ENCODE measurements at places on chromosomes 3 and 15. TPM values are rescaled to one million over a fixed set of nuclear protein-coding genes. Genes with fewer than 3 reads are reported as not detected.

- H3K27me3 ChIP-seq = no peaks in the 10 kb centered on the region
- no peaks in the 10 kb centered on the region for H3K36me3 ChIP-seq
- no peak overlapping the region for H3K27ac ChIP-seq
- no peak overlapping the region for H3K4me3 ChIP-seq
- no peak for DNase-seq
- no peaks in the 10 kb centered on the region for H3K4me1 ChIP-seq
Observed at GRCh38 chr3:156395961-156396710, 158.8 kb downstream of the SSR3 start.

GRCh38 chr3:46883054-46883829 is 5.7 kb downstream of the PTH1R start:
- no peak for DNase-seq
- no peaks in the 10 kb centered on the region for H3K36me3 ChIP-seq
- peak overlapping the region; percentile 74 for H3K4me3 ChIP-seq
- H3K27me3 ChIP-seq = peaks cover 42% of the 10 kb centered on the region
- peak overlapping the region; percentile 84 for H3K27ac ChIP-seq

DNA sequence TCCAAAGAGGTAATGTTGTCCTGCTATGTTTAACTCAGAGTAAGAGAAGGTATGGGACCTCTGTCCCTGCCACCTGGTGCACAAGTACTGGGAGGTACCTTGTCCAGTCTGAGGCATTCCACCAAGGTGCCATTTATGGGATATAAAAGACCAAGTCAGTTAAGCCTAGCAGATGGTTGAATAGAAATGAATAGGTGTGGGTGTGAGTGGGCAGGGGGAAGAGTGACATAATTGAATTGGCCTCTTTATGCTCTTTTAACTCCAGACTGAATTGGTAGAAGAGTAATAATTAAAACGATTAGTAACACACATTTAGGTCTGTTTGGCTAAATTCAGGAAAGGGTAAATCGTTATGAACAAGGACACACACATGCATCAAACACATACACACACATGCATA is 562 bp downstream of the ADGRG7 start:
- H3K27me3 ChIP-seq = peaks cover 12% of the 10 kb centered on the region
- H3K4me3 ChIP-seq = no peak overlapping the region
- no peaks in the 10 kb centered on the region for H3K4me1 ChIP-seq
- no peak overlapping the region for H3K27ac ChIP-seq
- no peaks in the 10 kb centered on the region for H3K36me3 ChIP-seq
- no peak for DNase-seq

PLSCR5 gene
- total RNA-seq = not detected

Data from suprapubic skin (tissue), 4 donors.